ENCODE measurements at places on chromosomes 6 and 20.

- DNase-seq = no peak
Observed at GRCh38 chr6:71349395-71349794, 60.8 kb downstream of the OGFRL1 start.

GRCh38 chr20:5806457-5807263, 56.5 kb downstream of the SHLD1 start:
- DNase-seq = no peak

GRCh38 chr6:134640975-134641429, 308.9 kb downstream of the ALDH8A1 start:
- peak; percentile 64 for DNase-seq

DNA sequence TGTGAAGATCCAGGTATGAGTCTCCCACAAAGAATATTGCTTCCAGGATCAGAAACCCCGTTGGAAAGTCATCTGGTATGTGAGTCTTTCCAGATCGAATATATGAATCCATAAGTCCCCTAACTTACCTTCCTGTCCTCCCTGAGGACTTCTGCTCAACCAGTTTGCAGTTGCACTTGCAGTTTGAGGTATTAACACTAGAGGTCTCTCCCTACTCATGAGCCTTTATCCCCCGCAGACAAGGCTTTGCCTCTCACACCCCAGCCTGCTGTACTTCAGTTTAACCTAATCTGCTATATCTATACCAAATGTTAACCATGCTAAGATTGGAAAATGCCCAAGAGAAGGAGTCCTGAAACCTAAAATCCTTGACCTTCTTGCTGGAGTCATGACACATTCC, 135.3 kb upstream of the DEFB112 start:
- DNase-seq = no peak

- DNase-seq = no peak
Observed at GRCh38 chr20:21090111-21090618, 16.0 kb downstream of the LINC00237 start.

DNA sequence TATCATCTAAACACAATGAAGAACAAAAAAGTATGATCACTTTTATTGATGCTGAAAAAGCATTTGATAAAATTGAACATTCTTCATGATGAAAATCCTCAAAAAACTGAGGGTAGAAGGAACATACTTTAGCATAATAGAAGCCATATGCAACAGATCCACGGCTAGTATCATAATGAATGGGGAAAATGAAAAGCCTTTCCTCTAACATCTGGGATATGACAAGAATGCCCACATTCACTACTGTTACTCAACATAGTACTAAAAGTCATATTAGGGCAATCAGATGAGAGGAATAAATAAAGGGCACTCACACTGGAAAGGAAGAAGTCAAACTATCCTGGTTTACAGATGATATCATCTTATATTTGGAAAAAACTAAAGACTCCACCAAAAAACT, 256.6 kb downstream of the RFPL4B start:
- no peak for DNase-seq

DNA sequence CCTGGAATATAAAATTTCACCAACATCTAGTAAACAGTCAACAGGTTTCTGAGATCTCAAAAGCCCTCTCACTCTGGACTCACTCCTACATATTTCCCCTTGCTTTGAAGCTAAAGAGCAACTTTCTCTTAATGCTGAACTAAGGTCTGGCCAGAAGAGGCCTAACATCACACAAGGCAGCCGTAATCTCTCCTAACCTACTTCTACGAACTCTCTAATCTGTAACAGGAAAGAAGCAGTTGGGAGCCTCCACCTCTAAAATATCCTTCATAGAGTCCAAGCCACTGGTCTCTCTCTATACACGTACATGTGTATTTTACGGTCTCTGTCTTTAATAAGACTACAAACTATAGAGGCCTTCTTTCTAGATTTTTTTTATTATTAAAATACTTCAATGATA, 72.0 kb downstream of the REV3L start:
- no peak for DNase-seq

DNA sequence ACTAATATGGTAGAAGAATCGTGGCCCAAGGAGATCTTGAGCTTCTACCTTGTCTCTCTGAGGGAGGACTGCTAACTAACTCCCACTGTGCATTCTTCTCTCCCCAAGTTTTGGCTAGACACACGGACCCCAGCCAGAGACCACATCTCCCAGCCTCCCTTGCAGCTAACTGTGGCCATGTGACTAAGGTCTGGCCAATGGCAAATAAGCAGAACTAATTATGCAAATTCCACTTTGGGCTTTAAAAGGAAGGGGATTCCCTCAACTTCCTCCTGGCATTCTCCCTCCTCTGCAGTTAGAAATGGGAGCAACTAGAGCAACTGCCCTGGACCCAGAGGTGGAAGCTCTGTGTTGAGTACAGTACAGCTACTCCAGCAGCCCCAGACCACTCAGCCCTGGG, 15.4 kb downstream of the BPIFA2 start:
- DNase-seq = no peak

DNA sequence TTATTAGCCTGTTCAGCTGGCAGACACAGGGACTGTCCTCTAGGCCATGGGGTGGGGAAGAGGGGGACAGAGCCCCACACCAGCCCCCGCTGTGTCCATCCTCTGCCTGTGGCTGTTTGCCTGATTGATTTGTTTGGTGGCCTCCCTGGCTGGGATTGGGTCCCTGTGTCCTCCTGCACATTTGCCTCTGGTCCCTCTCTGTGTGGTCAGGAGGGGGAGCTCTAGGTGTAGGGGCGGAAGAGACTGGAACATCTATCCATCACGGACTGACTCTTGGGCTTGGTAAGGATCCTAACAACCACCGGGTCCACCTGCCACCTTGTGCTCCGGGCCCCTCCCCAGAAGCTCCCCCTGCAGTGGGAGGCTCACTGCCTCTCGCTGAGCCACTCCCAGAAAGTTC, 38.4 kb upstream of the CCDC167 start:
- no peak for DNase-seq

Data from stimulated activated CD4-positive, alpha-beta T cell treated with anti-CD3 and anti-CD28 coated beads, Interleukin-4, amount 100 ng/mL, for 48 hours (primary cell).